ENCODE measurements at places on chromosomes 3 and 15.

- no peak for DNase-seq
Observed at GRCh38 chr15:81038975-81039607, 38.4 kb downstream of the TLNRD1 start.

DNA sequence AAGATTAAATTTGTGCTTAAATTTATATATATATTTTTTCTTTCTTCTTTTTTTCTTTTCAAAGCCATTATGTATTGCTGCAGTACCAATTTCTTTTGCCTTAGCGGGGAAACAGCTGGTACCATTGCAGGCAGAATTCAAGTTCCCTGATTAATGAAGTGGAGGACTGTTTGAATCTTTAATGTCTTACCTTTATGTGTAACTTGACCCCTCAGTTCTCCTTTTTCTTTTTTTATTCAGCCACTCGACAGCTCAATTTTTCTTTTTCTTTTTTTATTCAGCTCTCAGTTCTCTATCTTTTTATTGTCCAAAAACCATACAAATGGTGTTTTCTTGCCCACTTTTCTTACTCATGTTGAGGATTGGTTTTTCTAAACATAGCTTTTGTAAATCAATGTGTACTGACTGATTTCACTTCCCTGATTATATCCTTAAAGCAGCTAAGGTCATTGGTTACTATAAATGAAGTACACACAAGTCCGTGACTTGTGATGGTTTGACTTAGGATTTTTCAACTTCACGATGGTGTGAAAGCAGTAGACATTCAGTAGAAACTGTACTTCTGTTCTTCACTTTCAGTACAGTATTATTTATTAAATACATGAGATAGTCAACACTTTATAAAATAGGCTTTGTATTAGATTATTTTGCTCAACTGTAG is 22.8 kb downstream of the ATP2C1 start:
- DNase-seq: no peak

DNA sequence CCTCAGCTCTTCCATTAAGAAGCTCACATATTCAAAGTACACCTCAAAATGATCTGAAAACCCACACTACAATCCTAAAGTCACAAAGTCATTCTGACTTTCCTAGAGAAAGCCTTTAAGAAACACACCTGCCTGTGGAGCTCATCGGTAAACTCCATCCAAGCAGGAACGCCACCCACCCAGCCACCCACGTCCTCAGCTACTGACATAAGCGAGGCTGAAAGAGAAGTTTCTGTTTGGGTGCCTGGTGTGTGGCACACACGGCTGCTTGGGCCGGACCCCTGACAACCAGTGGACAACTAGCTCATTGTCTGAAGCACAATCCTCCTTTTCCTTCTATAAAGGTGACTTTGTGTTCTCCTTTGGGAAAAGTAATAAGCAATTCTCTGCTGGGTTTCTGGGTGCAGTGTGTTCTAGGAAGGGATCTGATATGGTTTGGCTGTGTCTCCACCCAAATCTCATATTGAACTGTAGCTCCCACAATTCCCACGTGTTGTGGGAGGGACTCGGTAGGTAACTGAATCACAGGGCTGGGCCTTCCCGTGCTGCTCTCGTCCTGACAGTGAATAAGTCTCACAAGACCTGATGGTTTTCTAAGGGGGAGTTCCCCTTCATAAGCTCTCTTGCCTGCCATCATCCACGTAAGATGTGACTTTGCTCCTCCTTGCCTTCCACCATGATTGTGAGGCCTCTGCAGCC is 26.1 kb downstream of the FAM174B start:
- no peak for DNase-seq

DNA sequence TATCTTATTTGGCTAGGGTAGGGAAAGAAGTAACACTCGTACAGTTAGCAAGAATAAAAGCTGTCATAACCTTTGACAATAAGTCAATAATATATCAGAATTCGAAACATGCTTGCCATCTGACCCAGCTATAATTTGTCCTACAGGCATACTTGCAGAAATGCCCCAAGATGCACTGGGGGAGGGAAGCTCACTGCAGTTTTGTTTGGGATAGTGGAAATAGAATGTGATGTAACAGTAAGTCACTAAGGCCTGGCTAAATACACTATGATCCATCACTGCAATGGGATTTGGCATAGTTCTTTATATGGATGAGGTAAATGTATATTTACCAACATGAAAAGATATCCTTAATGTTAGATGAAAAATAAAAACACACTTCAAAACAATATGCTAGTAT is 25.5 kb upstream of the TMOD3 start:
- DNase-seq: no peak

GRCh38 chr3:58564456-58565160 is 12.6 kb downstream of the FAM107A start:
- DNase-seq: no peak

DNA sequence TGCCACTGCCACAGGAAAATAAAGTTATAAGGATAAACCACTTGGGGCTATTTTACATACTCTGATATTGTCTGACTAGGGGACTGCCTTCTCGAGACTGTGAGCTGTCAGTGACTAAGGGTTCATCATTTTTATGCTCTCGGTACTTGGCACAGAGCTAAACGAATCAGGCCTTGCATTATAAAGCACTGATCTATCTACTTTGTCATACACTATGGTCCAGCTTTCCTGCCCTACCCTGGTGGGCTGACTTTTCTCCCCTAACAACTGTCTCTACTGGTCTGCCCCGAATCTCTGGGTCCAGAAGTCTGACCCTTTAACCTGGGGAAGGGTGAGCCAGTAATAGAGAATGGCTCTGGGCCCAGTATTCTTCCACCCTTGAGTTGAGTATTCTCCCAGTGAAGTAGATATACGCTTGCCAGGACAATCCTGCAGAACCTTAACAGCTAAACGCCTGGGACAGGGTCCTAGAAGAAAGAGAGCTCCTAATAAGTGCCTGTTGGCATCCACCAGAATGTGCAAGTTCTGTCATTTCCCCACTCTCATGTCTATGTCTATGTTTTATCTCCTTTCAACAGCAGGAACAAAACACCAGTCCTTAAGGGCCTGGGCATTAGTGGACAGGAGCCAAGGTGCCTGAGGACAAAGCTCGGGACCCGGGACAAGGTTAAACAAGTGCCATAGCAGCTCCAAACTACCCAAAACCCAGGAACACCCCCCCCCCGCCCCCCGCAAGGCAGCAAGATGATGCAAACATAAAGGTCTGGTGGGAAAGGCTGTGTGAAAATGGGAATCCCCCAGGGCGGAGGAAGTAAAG is 1.2 kb downstream of the LARP6 start:
- no peak for DNase-seq

DNA sequence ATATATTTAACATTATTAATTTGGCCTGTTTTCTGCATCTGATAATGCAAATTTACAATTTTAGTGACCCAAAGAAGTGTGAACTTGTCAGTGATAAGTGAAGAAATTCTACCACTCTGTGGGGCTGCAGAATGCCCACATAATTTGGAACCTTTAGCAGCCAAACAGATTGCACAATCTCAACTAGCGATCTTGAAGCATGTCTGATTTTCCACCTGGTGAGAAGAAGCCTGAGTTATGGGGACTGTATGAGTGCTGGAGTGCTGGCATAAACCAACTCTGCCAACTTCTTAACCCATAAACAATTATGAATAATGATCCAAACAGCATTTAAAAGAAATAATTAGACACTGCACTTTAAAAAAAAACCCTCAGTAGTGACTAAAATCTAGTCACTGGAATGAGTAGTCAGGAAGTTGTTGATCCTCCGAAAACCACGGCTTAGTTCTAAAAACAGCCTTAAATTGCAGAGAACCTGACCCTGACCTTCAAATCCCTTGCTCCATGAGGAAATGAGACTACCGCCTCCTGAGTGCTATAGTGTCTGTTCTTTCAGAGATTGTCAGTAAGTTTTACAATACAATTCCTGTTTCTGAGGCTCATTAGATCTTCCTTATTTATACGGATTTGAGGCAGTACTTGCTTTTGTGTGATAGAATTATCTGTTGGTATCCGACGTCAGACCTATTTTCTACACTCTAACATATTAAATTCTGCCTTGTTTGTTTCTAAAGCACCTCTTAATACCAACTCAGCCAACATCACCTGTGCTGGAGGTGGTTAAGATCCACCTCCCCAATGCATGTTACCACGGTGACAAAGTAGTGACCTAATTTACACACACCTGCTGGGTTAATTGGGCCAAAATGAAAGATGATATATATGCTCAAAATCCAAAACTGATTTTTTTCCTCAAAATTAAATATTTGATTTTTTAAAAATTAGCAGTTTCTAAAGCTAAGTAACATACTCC is 267.7 kb downstream of the ZBTB20 start:
- DNase-seq: no peak

DNA sequence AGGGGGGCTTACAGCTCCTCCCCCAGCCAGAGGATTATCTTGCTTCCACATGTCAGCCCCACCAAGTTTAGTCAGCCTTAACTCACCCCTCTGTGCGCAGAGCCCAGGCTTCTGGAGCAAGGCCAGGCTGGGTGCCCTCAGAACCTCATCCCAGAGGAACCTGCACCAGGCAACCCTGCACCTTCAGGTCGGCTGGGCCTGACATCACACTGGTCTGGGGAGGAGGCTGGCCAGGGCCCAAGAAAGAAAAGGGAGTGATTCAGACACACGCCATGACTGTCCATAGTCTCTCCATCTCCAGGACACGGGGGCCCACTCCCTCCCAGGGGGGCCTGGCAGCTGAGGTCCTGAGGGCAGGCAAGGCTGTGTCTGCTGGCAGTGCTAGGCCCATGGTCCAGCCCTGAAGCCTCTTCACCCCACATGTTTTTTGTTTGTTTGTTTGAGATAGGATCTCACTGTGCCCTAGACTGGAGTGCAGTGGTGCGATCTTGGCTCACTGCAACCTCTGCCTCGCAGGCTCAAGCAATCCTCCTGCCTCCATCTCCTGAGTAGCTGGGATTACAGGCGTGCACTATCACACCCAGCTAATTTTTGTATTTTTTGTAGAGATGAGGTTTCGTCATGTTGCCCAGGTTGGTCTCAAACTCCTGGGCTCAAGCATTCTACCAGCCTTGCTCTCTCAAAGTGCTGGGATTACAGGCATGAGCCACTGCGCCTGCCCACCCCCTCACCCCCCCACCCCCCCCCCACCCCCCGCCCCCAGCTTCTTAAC is 11.1 kb downstream of the TNK2 start:
- no peak for DNase-seq

- DNase-seq: no peak
Observed at GRCh38 chr3:197501879-197502620, 53.7 kb downstream of the BDH1 start.

DNA sequence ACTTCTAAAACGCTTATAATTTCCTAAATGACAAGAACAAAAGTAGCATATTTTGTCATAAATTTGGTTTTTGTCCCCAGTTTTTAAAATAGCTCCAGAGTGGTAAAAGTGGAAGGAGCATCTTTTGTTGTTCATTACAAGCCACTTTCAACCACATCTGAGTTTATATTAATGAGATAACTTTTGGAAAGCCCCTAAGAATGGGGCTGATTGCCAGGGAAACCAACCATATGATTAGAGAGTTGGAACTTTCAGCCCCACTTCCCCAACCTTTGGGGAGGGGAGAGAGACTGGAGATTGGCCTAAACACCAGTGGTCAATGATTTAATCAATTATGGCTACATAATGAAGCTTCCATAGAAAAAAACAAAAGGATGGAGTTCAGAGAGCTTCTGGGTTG is 57.4 kb downstream of the CPA3 start:
- DNase-seq: no peak

DNA sequence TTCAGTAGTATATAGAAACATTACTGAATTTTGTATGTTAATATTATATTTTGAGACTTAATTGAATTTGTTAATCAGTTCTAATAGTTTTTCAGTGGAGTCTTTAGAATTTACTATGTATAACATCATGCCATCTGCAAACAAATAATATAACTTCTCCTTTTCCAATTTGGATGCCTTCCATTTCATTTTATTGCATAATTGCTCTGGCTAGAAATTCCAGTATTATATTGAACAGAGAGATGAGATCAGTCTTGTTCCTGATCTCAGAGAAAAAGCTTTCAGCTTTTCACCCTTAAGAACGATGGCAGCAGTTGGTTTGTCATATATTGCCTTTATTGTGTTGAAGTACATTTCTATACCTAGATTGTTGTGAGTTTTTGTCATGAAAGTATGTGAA is 40.4 kb downstream of the OR4F15 start:
- no peak for DNase-seq

DNA sequence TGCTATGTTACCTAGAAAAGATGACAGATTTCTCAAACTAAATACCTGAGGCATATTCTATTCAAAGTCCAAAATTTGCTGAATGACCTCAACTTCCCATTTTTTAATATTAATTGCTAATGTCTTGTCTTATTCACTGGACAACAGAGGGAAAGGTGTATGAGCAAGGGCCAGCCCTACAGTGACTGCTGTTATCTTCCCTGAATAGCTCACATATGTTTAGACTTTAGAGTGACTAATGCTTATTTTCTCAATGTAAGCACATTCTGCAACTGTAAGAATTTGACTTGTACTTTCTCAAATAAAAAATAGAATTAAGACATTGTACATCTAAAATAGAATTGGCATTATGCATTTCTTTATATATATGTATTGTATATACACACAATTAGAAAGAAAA is 26.5 kb upstream of the AADACL2 start:
- no peak for DNase-seq

DNA sequence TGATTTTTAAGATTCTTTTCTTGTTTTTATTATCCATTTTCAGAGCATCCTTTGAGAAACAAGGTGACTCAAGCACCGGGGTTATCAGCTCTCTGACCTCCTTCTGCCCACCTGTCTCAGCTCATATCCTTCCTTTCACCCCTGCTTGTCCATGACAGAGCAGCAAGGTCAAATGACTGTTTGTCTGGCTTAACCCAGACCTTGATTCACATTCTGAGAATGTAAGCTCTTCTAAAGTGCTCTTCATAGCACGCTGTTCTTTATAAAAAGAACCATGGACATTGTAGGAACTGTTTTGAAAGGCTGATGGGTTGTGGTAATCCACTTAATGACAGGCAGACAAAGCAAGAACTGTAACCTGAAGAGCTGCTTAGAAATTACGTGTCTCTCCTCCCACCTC is 122.5 kb downstream of the CHST2 start:
- no peak for DNase-seq

DNA sequence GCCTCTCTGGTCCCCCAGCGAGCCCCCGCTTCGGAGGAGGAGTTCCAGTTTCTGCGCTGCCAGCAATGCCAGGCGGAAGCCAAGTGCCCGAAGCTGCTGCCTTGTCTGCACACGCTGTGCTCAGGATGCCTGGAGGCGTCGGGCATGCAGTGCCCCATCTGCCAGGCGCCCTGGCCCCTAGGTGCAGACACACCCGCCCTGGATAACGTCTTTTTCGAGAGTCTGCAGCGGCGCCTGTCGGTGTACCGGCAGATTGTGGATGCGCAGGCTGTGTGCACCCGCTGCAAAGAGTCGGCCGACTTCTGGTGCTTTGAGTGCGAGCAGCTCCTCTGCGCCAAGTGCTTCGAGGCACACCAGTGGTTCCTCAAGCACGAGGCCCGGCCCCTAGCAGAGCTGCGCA is 3.5 kb downstream of the PML start:
- no peak for DNase-seq

DNA sequence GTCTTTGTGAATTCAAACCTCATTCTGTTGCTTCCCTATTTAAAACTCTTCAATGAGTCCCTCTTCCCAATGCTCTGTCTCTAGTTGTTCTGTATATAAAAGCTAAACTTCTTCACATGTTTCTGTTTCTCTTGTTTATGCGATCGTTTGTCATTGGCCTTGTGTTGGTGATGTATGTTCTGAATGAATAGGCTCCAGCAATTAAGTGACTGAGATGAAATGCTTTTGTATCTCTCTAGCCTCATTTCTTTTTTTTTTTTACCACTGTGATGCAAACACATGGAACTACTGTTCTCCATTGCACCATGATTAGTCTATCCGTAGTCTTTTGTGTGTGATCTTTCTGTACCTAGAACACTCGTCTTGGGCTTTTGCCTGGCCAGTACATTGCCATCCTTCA is 380.5 kb upstream of the TPRG1 start:
- no peak for DNase-seq
